Activated T-helper 1 cell treated with Interleukin-2 at 50 U/mL for 16 hours (primary cell): ENCODE measurements at places on chromosomes 12 and 14.

DNA sequence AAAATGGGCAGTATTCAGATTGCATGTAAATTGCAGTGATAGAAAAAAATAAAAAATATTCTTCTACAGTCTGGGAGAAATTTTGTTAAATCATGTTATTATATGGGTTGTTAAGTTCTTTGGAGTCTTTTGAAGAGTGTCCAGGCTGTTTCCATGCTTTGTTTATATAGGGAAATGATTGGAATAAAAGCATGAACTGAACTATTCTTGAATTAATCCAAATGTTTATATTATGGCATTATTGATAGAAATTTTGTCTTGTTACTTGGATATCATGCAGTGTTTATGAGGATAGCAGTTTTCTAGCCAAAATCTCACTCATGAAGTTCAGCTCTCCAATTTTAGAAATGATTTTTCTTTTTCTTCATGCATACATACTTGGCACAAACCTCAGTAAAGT is 108.2 kb upstream of the NAV3 start:
- no peak for DNase-seq

- peak; percentile 51 for DNase-seq
These were observed at the start of gene RPS6KL1 for GRCh38 chr14:74922752-74923401. RPS6KL1 (minus strand) TSS chr14:74923260; CDS start chr14:74921541, 1,719 bp downstream.

DNA sequence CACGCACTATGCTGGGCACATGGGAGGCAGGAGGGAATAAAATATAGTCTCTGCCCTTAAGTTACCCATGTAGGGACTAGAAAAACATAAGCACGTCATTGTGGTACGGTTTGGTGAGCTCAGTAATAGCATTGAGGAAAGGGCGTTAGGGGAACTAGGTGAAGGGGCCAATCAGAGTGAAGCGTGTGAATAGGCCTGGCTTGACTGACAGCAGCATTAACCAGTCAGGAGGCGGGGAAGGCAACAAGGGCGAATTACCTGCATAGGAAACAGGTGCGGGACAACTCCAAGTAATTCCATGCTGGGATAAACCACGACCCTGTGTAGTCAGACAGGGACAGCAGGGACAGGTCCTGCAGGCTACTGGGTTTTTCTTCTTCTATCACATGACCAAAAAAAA is 107.7 kb downstream of the UNC79 start:
- no peak for DNase-seq

GRCh38 chr12:100936661-100937060 is 142.1 kb downstream of the ANO4 start:
- DNase-seq = no peak

DNA sequence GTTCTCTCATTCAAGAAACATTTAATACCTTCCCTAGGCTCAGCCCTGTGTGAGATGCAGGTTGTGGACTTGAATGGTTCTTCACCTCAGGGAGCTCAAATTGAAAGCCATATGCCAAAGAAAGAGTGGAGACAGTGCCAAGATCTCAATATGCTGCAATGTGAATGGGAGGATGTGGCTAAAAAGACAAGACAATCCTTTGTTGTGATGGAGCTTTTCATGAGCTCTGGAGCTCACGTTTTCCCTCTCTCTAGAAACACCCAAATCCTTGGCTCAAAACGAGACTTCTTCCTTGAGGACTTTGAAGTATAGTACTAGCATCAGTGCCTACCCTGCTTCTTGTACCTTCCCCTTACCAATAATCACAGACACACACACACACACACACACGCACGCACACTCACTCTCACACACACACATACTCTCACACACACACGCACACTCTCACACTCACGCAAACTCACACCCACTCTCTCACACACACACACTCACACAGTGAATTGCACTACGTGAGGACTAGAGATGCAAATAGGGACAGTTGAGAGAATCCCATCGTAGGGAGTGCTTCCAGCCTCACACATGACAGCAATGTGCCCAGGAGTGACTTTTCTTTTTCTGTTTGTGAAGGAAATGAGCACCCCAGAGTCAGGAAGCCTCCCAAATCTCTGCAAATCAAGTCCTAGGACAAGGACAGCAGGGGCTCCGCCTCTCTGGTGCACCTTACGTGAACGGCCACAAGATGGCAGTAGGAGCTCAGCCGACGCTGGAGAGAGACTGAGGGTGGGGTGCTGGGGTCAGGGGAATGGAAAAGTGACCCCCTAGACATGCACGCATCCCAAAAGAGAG is 231.4 kb downstream of the PCNX1 start:
- peak; percentile 24 for DNase-seq

DNA sequence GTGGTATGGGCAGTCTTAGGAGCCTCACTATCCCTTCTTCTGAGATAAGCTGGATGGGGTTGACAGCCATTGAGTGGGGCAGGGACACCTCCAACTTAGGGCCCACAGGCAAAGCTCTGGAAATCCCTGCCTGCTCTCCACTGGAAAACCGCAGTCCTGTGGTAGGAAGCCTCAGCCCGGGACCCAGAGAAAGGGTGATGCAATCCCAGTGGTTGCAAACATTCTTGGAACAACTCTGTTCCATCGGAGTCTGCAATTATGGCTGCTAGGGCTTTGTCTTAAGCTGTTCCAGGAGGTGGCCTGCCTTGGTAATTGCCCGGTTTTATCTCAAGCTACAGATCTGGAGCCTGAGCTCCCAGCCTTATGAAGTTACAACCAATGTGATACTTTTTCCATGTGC is 133.4 kb downstream of the DICER1 start:
- DNase-seq = no peak

- no peak for DNase-seq
These were observed 9.0 kb downstream of the RDH16 start for GRCh38 chr12:56948457-56948777.

DNA sequence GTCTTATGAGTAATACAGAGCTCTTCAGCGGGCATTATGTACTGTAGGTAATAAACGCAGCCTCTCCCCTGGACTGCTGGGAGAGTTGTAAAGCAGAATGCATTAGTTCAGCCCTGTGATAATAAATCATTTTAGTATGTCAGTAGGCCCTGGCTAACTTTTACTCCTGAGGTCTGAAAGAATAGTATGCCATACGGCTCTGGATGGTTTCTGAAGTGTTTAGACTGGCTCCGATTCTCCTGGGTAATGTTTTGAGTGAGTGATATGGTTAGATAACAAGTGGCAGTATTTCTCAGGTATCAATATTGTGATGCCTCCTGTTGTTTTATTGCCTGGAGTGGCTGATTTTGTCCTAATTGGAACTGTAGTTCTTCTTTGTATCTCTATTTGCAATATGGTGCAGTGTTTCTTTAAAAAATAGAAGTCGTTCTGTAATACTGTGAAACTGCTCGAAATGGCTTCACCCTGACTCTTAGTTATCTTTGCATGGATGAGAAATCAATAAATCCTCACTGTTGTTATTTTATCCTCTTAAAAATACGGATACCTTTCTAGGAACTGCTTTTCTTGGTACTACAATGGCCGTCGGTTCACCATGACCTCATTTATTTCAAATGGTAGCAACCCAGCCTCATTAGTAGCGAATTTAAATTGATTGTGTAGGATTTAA is 100.2 kb downstream of the PDZRN4 start:
- no peak for DNase-seq

DNA sequence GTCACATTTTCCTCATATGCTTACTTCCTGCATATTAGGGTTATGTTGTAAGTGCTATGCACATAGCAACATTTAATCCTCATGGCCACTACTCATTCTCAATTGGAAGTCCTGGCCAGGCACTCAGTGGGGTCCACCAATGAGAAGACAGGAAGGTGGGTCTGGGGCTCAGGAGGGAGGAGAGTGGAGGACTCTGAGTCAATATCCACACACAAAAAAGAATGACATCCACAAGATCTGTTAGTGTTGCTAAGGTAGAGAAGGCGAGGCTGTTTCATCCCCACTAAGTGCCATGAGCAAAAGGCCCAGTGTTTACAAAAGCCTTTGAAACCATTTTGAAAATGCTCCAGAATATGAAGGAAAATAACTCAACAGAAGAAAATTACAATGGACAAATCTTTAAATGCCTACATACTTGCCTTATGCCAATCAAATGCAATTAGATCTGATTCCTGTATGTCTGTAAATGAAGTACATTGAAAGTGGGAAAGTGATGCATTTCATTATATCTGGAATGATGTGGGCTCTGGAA is 53.9 kb downstream of the EID3 start:
- no peak for DNase-seq

- no peak for DNase-seq
These were observed 4.3 kb upstream of the FGD4 start for GRCh38 chr12:32395026-32395425.

- no peak for DNase-seq
These were observed 11.7 kb upstream of the OTX2 start for GRCh38 chr14:56821805-56822610.
